ENCODE measurements at places on chromosomes 12 and 14.

- DNase-seq = no peak
Measured at GRCh38 chr14:55309761-55310365, 38.6 kb downstream of the FBXO34 start.

- DNase-seq = no peak
Measured at GRCh38 chr12:30012816-30013450, 229.2 kb upstream of the TMTC1 start.

GRCh38 chr14:95433094-95433478 lies 83.4 kb downstream of the SYNE3 start:
- no peak for DNase-seq

DNA sequence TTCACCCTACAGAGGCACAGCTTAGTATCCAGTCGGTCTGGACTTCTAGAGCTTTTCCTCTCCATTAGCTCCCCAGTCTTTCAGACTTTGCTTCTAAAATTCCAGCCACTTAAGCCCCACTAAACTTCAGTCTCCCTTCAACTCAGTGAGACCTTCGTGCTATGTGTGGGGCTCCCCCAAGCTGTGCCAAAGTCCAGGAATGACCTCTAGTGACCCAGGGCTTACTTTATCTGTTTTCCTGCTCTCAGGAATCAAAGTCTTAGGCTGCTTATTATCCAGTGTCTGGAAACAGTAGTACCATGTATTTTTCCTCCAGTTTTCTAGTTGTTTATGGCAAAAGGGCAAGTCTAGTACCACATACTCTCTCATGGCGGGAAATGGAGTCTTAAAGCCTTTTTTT lies 77.8 kb downstream of the IFT43 start:
- DNase-seq = no peak

DNA sequence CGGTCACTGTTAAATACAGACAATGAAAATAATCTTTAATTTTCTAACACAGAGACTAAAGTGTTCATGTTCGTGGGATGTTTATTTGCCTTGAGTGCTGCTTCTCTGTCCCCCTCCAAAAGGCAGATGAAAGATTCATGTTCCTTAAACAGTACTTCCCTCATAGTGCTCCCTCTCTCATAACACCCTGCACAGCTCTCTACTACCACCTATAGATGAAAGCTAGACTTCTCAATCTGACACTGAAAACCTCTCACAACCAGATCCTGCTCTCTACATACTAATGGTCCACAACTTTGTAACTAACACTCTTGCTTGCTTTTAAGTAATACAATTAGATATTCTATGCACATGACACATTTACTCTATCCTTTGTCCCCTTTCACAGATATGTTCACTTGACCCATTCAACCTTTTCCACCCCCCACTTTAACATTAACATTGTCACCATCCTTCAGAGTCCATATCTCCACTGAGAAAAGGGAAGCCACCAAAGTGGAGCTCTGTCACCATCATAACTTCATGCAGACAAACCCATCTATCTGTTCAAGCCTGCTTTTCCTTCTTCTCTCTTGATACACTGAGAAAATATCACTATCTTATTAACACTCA lies 266.4 kb upstream of the USP15 start:
- DNase-seq = no peak

DNA sequence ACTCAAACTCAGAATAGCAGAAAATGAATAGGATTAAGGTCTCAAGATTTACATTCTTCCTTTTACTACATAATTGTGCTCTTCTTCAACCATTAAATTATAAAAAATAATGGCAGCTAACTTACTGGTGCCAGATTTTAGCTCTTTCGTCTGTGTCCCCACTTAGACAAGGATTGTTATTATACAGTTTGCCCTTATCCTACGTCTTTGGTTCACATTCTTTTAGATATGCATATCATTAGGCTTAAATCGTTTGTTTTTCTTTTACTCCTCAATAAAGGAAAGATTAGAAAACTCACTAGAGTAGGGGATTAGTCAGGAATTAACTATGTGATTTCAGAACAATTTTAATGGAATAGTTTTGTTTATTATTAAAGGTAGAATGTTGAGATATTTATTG lies 129.6 kb upstream of the GARIN2 start:
- DNase-seq = no peak

DNA sequence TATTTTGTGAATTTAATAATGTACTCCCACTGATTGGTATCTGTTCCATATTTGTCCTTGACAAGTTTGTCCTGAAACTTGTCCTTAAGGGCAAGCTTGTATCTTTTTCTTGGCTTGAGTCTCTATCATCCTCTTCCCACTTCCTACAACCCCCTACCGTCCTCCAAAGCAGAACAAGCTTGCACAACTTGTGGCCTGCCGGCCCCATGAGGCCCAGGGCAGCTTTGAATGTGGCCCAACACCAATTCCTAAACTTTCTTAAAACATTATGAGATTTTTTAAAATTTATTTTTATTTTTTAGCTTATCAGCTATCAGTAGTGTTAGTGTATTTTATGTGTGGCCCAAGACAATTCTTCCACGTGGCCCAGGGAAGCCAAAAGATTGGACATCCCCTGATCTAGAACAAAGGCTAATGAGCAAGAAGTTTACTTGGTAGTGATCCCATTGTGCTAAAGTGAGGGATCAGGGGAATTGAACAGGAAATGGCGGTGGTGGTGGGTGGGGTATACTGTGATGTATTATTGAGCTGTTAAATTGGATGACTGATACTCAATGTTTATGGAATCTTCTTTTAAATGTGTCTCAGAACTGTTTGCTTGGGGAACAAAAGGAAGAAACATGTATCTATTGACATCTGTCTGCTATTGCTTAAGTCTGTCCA lies 37.8 kb downstream of the TMX1 start:
- no peak for DNase-seq

DNA sequence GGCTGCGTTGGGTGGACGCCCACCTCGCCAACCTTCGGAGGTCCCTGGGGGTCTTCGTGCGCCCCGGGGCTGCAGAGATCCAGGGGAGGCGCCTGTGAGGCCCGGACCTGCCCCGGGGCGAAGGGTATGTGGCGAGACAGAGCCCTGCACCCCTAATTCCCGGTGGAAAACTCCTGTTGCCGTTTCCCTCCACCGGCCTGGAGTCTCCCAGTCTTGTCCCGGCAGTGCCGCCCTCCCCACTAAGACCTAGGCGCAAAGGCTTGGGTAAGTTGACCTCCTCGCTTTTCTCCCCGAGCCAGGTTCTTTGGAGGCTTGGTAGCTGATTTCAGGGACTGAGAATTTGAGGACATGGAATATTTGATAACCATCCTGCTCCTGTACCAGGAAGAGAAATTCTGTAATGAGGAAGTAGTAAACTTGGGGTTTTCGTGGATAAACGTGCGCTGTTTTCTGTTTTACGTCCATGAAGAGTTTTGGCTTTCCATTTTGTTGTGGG lies 530 bp downstream of the APAF1 start:
- no peak for DNase-seq

DNA sequence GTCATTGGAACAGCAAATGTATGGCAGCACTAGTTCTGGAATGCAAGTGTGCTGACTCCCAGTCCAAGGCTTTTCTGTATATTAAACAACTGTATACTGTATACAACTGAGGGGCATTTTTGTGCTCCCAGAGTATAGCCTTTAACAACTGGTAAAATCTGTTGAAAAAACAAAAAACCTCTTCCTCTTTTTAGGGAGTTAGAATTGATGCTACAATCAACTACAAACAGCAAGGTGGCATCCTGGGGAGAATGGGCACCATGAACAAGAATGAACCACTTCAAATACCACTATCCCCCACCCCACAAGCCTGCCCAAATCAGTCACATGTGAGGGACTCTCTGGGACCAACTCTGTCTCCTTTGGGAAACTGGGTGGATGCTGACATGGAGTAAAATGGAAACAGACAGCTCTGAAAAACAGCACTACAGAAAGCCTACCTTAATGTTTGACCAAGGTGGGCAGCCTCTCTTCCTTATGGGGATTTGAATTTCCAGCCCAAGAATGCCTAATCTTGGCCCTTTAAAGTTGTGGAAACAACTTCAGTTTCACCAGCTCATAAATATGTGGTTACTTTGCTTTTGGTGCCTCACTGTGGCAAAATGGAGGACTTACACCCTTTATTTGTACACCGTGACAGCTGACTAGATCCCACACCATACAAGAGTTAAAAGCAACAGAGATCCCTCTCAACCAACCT lies 7.5 kb downstream of the VTI1B start:
- no peak for DNase-seq

DNA sequence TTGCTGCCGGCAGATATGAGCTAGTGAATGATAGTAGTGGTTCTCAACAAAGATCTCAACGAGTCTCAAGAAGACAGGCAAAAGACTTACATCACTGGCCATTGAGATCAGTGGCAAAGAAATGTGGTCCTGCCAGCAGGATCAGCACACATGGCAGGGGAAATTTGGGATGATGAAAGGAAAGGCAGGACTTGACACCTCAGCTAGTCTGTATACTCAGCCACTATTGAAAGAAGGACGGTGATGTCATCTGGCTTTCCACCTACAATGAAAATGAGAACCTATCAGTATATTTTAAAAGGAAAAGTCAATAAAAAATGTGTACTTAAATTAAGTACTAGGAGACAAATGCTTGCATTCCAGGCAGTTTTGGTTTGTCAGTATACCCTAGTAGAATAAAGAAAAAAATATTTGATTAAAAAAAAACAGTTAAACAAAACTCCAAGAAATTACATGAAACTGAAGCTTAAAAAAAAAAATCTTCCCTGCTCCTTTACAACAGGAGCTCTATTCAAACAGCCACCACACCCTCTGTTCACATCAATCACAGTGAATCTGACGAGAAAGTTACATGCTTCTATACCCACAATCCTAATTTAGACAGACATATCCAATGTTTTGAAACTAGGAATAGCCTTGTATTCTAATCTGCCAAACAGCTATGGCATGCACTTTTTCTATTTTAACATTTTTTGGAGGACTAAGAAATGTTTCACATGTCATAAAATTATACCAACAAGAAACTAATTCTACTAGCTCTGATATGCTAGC lies 34.9 kb downstream of the RAD9B start:
- DNase-seq = no peak

- DNase-seq = no peak
Measured at GRCh38 chr12:89621521-89621920, 87.1 kb downstream of the ATP2B1 start.

- DNase-seq = no peak
Measured at GRCh38 chr14:74083784-74084276, 423 bp downstream of the ALDH6A1 start.

DNA sequence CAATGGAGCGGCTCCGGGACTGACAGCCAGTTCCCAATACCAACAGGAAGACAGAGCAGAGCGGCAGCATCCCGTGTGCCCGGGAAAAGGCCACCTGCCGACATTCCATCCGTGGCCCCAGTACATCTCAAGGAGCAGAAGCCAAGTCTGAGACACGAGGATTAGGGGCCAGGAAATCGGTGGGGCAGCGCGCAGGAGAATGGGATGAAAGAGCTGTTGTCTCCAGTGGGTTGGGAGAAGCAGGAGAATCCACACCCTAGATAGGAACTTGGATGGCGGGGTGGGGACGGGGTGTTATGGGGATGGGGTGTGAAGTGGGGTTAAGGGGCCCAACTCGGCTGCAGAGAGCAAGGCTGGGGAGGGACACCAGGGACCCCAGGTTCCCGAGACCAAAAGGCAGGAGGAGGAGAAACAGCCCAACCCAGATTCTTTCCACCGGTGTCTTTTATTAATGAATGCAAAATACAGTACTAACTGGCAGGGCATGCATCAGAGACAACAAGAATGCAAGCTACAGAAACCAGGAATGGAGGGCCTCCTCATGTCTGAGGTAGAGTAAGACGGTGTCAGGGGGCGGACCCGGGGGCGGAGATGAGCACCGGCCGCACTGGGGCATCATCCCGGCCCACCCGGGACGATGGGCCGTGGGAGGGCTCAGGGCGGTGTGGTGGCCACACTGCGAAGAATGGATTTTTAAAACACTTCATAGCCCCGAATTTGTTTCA lies 50.3 kb downstream of the BEGAIN start:
- peak; percentile 9 for DNase-seq

GRCh38 chr14:89987161-89987475 lies 31.4 kb downstream of the TDP1 start:
- no peak for DNase-seq

DNA sequence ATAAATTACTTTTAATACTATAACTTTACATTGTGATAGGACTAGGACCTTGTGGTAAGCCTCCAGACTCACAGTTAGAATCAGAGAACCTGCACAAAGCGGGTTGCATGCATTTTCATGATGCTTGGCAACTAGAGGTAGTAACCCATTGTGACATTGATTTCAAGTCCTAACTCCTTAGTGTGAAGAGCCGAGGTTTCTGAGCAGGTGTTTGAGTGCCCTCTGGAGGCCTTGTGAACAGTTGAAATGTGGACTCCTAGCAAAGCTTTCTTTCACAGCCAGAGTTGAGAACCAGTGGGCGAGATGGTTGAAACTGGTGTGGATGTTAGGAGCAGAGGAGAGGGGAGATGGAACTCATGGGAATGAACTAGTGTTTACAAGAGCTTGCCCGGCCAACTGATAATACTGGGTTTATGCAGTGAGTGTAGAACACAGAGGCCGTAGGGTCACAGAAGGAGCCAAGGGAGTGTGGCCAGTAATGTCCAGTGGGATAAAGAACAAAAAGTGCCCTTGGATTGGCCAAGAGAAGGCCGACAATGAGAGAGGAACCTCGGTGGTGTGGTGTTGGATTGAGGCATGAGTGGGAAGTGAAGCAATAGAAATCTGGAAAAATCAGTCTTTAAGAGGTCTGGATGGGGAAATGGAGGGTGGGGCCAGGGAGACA lies 10.9 kb downstream of the ZNF664 start:
- no peak for DNase-seq

- DNase-seq = peak; percentile 83
Measured at GRCh38 chr12:124906606-124907261, 7.7 kb downstream of the UBC start.

- DNase-seq = no peak
Measured at GRCh38 chr14:65496178-65496993, 83.9 kb downstream of the FUT8 start.

DNA sequence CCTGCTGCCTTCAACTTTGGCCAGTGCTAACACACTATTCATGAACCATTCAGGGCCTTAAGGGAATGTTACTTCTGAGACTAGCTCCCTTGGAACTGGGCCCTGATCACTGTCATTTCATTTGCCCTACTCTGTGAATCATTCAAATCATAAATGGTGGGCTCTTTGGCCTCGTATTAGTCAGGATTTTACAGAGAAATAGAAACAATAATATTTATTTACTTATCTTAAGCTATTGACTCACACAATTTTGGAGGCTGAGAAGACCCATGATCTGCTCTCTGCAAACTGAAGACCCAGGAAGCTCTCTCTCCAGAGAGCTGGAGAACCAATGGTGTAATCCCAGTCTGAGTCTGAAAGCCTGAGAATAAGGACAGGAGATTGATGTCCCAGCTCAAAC lies 398.5 kb downstream of the LRIG3 start:
- no peak for DNase-seq
